ENCODE measurements at places on chromosomes 4 and X. TPM values are rescaled to one million over a fixed set of nuclear protein-coding genes. Genes with fewer than 3 reads are reported as not detected.

AMTN gene
- total RNA-seq: not detected

AFM gene
- not detected for total RNA-seq

PNMA5 gene
- total RNA-seq: not detected

UGT2B17 gene
- total RNA-seq: not detected

- no peaks in the 10 kb centered on the region for H3K27me3 ChIP-seq
- H3K4me3 ChIP-seq: no peak overlapping the region
- DNase-seq: no peak
Observed at GRCh38 chr4:87141428-87141827, 79.0 kb downstream of the KLHL8 start.

DNA sequence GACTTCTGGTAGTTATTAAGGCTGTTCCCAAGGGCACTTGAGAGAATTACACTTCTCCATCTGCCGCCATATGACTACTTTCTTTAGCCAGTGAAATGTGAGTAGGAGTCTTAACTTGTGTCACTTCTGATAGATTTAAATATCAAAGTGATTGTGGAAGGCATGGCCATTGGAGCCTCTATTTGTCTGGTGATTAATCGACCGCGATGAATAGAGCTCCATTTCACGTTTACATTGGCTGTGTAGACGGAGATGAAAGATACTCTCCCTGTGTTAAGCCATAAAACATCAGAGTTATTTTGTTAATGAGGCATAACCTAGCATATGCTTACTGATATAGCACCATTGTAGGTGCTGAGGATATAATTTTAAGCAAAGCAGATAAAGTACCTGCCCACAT is 852.4 kb downstream of the CCSER1 start:
- H3K4me1 ChIP-seq: no peaks in the 10 kb centered on the region
- H3K36me3 ChIP-seq: no peaks in the 10 kb centered on the region
- H3K27me3 ChIP-seq: no peaks in the 10 kb centered on the region
- DNase-seq: no peak

DNA sequence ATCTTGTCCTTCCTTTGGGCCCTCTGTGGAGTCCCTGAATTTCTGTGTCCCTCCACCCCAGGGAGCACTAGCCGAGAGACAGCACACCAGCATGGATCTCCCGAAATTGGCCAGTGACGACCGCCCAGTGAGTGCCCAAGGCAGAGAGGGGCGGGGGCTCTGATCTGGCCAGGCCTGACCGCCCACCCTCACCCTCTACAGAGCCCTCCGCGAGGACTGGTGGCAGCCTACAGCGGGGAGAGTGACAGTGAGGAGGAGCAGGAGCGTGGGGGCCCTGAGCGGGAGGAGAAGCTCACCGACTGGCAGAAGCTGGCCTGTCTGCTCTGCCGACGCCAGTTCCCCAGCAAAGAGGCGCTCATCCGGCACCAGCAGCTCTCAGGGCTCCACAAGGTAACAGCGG is 8.4 kb upstream of the UBA1 start:
- H3K4me3 ChIP-seq: no peak overlapping the region
- no peak overlapping the region for H3K27ac ChIP-seq
- H3K27me3 ChIP-seq: no peaks in the 10 kb centered on the region
- H3K4me1 ChIP-seq: peaks cover under 1% of the 10 kb centered on the region

- H3K27ac ChIP-seq: no peak overlapping the region
- H3K4me1 ChIP-seq: no peaks in the 10 kb centered on the region
- no peaks in the 10 kb centered on the region for H3K36me3 ChIP-seq
- no peak for DNase-seq
Observed at GRCh38 chr4:37439809-37440474, 195.4 kb downstream of the NWD2 start.

DNA sequence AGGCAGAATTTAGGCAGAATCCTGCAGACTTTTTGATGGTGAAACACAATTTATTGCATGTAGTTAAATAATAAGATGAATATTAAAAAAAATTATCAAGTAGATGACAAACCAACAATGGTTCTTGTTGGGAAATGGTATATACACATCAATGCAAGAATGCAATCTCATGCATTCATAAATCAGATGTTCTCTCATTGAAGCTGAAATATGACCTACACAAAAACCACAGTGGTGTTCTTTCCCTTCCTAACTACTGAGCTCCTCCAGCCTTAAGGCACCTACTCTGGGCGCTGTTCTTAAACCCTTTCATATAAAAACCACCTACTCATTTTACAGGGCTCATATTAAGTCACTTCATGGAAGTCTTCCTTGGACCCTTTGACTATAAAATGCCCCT is 64.1 kb downstream of the ANTXR2 start:
- H3K4me1 ChIP-seq: no peaks in the 10 kb centered on the region
- DNase-seq: no peak
- no peak overlapping the region for H3K27ac ChIP-seq
- H3K36me3 ChIP-seq: no peaks in the 10 kb centered on the region
- H3K4me3 ChIP-seq: no peak overlapping the region

DNA sequence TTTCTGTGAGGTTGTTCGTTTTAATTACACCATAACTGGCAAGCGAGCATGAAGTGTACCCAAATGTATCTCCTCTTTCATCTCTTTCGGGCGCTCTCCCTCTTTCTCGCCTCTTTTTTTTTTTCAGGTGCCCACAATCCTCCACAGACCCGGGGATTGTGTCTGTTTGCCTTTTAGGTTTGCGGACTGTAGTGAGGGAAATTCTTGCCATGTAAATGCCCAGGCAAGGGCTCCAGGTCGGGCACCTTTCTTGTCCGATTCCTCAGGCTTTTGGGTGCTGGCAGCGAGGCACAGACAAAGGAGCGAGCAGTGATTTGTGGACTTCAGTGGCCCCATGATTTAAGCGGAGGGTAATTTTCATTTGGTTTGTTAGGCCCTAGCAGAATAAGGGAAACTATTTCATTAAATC is 1.1 kb upstream of the PHOX2B start:
- H3K27ac ChIP-seq: no peak overlapping the region
- DNase-seq: no peak
- no peaks in the 10 kb centered on the region for H3K4me1 ChIP-seq
- H3K27me3 ChIP-seq: peaks cover 12% of the 10 kb centered on the region

DNA sequence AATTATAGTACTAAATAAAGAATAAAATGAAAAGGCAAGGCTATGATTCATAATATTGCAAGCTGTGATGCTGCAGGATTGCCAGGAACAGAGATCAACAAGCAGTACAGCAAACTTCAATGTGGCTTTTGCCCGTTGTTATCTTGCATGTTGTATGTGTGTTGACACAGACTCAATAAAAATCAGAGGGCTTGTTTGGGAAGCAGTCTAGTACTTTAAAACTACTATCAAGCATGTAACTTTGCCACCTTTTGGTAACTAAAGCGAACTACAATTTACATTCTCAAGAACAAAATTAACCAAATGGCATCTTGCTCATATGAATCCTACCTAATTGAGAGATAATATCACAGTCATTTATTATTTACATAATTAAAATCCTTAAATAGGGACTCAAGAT is 79.8 kb upstream of the GPM6A start:
- no peak for DNase-seq

DNA sequence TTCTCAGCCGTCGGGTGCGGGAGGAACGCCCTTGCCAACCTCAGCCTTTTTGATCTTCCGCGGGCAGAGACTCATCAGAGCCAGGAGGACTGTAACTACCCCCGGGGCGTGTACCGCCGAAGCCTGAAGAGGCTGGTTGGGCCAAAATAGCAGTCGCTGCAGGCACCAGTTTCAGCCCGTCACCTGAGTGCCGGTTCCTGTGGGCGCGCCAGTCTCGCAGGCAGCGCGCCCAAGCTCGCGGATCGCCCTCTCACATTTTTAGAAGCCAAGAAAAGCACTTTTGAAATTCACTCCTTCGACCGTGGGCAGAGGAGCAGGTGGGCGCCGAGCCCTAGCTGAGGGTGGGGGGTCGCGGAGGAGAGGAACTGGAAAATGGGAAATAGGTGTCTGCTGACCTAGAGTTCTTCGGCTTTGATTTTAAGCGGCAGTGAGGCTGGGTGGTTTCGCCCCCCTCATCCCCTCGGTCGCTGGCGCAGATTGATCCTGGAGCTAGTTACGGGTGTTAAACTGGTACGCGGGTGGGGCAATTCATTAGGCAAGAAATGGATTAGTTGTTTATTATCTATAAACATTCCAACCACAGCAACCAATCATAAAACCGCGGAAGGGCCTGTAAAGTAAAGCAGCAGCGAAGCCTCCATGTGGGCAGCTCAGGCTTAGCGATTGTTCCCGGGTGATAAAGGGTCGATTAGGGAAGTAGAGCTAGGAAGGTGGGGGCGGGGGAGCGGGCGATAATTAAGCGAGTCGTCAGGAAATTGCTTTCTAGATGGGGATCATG is 69.2 kb downstream of the FBXO8 start:
- no peaks in the 10 kb centered on the region for H3K36me3 ChIP-seq
- H3K27me3 ChIP-seq: peaks cover 95% of the 10 kb centered on the region
- DNase-seq: no peak
- peak overlapping the region; percentile 58 for H3K4me3 ChIP-seq

- H3K27me3 ChIP-seq: peaks cover 2% of the 10 kb centered on the region
- H3K36me3 ChIP-seq: no peaks in the 10 kb centered on the region
Observed at GRCh38 chr4:76897536-76898384, at the start of gene SOWAHB. Gene SOWAHB (minus strand): TSS chr4:76898144. CDS start chr4:76897849, 295 bp downstream.

GRCh38 chr4:168480931-168481611 is 779 bp upstream of the DDX60L start:
- H3K4me1 ChIP-seq: peaks cover 25% of the 10 kb centered on the region
- no peaks in the 10 kb centered on the region for H3K36me3 ChIP-seq
- peak overlapping the region; percentile 91 for H3K4me3 ChIP-seq
- DNase-seq: no peak
- H3K27ac ChIP-seq: peak overlapping the region; percentile 94

Measured in psoas muscle (tissue), 8 donors.